Fibroblast of pulmonary artery (primary cell): ENCODE measurements at places on chromosomes 5 and 9.

GRCh38 chr9:131281119-131281965 lies 5.0 kb upstream of the FAM78A start:
- no peak for DNase-seq

DNA sequence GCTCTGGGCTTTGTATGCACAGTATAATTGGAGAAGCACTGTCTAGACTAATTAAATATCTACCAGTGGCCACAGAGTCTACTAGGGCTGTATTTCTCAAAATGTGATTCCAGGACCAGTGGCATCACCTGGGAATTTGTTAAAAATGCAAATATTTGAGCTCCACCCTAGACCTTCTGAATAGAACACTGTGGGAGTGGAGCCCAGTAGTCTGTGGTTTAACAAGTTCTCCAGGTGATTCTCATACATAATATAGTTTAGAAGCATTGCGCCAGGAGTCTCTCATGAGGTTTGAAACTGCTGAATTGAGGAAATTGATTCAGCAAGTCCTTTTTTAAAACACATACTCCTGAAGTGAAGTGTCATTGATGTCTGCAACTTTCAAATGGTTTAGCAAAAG lies 74.7 kb downstream of the FCHO2 start:
- DNase-seq = no peak

- no peak for DNase-seq
Observed at GRCh38 chr5:6676702-6677101, 36.5 kb upstream of the TENT4A start.

- DNase-seq = no peak
Observed at GRCh38 chr9:36204906-36205547, 14.3 kb downstream of the CLTA start.

GRCh38 chr5:75362474-75362975 lies 25.5 kb downstream of the HMGCR start:
- DNase-seq = no peak

- DNase-seq = no peak
Observed at GRCh38 chr5:150662731-150663516, 1.9 kb downstream of the MYOZ3 start.

GRCh38 chr5:178327931-178328711 lies 95.5 kb upstream of the PHYKPL start:
- DNase-seq = no peak

- no peak for DNase-seq
Observed at GRCh38 chr5:83687124-83687619, 33.5 kb downstream of the HAPLN1 start.

GRCh38 chr9:98081477-98082219 lies 25.1 kb downstream of the NANS start:
- peak; percentile 31 for DNase-seq

- DNase-seq = no peak
Observed at GRCh38 chr9:1048811-1049210, 1.3 kb upstream of the DMRT2 start.

DNA sequence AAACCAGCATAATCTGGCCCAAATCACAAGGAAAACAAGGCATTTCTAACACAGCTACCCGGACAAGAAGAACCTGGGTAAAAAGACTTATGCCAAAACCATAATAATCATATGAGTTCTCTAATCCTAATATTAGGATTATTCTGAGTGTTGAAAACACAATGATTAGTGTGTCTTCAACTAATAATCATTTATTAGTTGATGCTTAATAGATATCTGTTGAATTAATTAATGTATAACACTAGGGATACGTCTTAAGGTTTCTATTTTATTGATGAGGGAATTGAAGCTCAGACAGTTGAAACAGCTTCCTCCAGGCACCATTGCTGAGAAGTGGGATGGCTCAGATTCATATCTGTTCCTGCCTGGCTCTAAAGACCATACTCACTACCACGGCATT lies 112.2 kb downstream of the DOCK2 start:
- no peak for DNase-seq

DNA sequence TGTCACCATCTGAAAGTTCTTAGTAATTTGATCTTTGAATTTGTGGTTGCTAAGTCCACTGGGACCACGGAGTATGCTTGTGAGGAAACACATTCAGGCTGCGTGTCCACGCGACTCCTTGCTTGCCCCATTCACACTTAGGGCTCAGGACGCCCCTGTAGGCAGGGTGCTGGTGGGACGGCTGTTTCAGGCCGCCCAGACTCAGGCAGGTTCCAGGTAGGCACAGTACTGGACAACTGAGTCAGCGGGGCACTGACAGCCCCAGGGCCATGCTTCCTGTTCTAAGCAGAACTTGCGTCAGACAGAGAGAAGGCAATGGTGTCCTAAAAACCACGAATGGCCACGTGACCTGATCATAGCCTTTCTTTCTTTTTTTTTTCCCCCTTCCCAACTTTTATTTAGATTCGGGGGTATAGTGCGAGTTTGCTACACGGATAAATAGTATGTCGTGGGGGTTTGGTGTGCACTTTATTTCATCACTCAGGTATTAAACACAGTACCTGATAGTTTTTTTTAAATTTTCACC lies 7.7 kb upstream of the RASGEF1C start:
- no peak for DNase-seq

- peak; percentile 31 for DNase-seq
Observed at GRCh38 chr9:93223260-93224180, 39.6 kb downstream of the WNK2 start.

GRCh38 chr5:64872044-64872443 lies 103.3 kb downstream of the CWC27 start:
- DNase-seq = no peak

GRCh38 chr9:33245341-33245740 lies 5.4 kb downstream of the SPINK4 start:
- DNase-seq = no peak

GRCh38 chr5:170740551-170741205 lies 42.8 kb upstream of the GABRP start:
- no peak for DNase-seq

GRCh38 chr5:67142816-67143215 lies 53.8 kb downstream of the CD180 start:
- no peak for DNase-seq

- DNase-seq = no peak
Observed at GRCh38 chr5:7251132-7251531, 144.8 kb upstream of the ADCY2 start.

GRCh38 chr5:126624534-126624933 lies 23.8 kb downstream of the PHAX start:
- DNase-seq = peak; percentile 85

- DNase-seq = peak; percentile 63
Observed at GRCh38 chr9:97307091-97307490, 368 bp upstream of the CCDC180 start.

DNA sequence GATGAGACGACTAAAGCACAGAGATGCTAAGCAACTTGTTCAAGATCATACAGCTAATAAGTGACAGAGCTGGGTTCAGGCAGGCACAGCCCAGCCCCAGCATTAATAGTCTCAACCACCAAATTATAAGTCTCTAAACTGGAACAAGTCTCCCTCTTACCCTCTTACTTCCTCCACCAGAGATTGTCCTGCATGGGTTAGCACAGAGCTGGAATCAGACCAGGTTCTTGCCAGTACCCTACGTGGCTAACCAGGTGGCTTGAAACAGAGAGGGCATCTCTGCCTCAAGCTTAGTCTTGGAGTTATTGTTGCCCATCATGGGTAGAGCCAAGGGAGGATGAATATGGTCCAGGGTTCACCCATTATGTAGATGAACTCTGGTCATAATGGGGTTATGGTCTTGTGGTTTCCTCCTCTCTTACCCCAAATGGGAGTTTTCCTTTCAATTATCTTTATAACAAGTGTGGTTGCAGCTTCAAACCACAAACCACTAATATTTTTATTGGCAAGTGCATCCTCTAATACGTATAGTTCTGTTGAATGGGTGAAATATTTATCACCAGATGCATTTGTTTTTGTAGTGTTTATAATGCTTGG lies 8.3 kb upstream of the XPA start:
- peak; percentile 24 for DNase-seq

GRCh38 chr9:26535151-26535550 lies 357.5 kb downstream of the CAAP1 start:
- DNase-seq = no peak

DNA sequence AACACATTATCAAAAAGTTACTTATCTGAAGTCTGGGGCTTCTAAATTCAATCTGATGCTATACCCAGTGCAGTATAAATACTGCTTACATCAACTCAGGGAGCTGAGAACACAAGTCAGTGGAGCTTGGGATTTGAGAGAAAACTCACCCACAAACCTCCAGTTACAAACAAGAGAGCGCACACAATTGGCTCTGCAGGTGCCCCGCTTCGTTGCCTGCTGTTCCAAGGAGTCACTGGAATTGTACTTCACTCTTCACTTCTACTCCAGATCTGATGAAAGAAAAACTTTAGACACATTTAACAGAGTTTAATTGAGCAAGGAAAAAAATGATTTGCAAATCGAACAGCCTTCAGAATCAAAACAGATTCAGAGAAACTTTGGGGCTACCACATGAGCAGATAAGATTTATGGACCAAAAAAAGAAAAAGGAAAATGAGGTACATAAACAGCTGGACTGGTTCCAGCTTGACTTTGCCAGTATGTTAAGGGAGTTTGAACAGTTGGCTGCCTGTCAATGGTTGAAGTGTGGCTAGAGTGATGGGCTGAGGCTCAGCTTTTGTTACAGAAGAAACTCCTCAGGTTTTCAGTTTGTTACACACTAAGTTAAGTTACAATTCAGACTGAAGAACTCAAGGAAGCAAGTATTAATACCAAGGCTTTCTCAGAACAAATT lies 156.6 kb downstream of the AOPEP start:
- DNase-seq = no peak

GRCh38 chr5:69024241-69024651 lies 69.6 kb upstream of the SLC30A5 start:
- peak; percentile 67 for DNase-seq

GRCh38 chr9:114757984-114758383 lies 47.9 kb downstream of the TNFSF15 start:
- DNase-seq = no peak

- no peak for DNase-seq
Observed at GRCh38 chr5:111229221-111229835, 5.1 kb downstream of the CAMK4 start.

DNA sequence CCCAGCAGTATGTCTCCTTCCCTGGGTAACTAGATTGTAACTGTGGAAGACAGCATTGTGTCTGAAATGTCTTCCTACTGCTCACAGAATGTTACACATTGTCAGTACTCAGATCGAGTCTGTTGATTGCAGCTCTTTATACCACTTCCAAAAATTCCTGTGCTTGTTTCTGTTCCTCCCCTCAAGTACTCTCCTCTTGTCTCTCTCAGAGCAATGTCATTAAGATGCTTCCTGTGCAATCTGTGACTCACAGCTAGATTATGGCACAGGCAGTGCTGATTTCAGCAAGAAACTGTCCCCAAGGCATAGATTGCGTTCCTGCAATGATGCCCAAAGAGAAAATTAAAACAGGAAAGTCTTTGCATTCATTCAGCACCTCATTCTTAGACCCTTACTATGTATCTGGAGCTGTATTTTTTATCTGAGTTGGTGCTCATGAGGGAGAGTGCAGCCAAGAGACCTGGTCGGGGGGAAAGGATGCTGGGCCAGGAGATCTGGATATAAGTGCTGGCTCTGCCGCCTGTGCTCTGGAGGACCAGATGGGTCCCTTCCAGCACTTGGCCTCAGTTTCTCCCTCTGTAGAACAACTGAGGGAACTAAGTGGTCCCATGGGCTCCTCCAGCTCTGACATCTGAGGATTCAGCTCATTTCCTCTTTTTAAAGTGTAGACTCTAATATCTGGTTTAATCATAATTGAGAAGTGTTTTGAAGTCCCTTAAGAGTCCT lies 40.8 kb upstream of the GNPDA1 start:
- peak; percentile 51 for DNase-seq

DNA sequence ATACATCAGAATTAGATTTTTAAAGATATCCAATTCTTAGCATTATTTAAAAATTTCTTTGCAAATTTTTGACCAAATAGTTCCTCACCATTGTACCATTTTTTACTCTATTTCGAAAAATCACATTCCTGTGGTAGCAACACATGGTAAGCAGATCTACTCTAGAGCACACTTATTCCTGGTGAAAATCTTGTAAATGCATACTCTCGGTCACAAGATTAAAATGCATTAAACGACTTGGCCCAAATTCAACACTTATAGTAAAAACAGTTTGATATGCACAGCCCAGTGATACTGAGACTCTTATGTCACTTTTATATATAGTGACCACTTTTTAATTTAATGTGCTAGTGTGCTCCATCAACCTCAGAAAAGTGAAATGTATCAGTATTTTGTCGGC lies 208.8 kb upstream of the TARS1 start:
- DNase-seq = peak; percentile 22

GRCh38 chr9:69815313-69815712 lies 5.3 kb upstream of the CFAP95 start:
- no peak for DNase-seq

GRCh38 chr9:18796696-18797270 lies 236.2 kb downstream of the SAXO1 start:
- no peak for DNase-seq

DNA sequence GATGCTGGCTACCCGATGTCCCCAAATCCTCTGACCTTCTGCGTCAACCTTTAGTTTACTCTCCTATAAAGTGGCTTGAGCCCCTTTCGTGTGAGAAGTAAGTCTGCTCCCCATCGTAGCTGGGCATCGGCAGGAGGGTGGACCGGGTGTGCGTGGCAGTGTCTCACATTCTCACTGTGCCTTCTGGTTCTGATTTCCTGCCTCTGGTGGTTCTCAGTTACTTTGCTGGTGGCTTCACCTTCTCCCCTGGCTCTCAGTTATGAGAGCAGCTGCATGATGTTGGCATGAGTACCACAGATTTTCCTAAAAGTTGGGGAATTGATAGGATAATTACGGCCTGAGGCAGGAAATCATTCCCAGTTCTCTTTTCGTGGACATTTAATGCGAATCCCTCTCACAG lies 47.0 kb upstream of the RPS23 start:
- no peak for DNase-seq

DNA sequence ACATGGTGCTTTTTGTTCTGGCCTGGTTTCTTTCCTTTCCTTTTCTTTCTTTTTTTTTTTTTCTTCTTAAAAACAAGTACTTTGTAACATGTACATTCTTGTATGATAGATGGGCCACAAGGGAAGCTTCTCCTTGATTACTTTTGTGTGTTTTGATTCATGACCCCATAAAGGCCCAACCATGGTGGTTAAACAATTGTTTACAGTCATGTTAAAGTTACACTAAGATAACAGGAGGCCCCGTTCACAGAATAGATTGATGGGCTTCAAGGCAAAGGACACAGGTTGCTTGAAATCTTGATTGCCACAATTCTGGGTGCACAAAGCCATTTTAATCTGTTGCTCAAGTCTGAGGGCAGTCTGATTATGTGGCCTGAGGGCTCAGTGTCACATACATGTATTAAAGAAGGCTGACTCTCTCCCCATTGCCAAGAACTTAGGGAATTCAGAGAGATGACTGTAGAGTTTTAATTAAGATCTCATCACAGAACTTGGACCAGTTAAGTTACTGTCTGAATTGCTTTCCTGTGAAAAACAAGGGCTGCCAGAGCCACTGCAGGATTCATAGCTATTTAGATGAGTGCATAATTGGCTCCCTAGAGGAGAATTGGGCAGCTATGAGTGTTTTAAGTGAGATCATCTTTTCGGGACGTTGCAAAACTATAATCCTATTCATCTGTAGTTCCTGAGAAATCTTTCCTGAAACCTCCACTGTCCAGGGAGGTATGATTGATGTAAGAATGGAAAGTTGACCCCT lies 163.4 kb downstream of the TLE4 start:
- DNase-seq = no peak

GRCh38 chr5:157862183-157862851 lies 3.4 kb upstream of the CLINT1 start:
- no peak for DNase-seq

- no peak for DNase-seq
Observed at GRCh38 chr9:21331676-21332402, 3.4 kb downstream of the KLHL9 start.

GRCh38 chr5:101717721-101718120 lies 578.4 kb downstream of the SLCO4C1 start:
- DNase-seq = no peak
